Chondrocyte (in vitro differentiated cells): ENCODE measurements at places on chromosomes 7 and 10. TPM values are rescaled to one million over a fixed set of nuclear protein-coding genes. Genes with fewer than 3 reads are reported as not detected.
A peak's percentile ranks its signal among the peaks of the same experiment; 100 is the strongest.

PGAM2 gene
- 0.25 to 0.41 TPM in 2 of 3 replicates, not detected in the other for total RNA-seq

DNA sequence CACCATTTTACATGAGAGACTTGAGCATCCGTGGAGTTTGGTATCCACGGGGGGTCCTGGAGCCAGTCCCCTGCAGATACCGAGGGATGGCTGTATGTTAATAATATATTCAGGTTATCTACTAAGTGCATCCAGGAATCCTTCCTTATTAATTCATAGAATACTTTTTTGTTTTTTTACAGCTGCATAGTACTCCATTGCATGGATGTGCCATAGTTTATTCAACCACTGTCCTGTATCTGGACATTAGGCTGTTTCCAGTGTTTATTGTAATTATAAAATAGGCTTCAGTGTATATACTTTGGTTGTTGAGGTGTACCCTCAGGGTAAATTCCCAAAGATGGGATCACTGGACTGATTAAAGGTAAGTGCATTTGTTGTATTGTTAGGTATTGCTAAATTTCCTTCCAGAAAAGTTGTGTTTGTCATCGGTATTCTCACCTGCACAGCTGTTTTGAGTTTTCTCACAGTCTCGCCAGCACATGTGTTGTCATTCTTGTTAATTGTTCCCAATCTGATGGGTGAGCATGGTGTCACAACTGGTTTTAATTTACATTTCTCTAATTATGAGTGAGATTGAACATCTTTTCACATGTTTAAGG is 55.1 kb downstream of the INPP5F start:
- DNase-seq: no peak

GRCh38 chr10:77580482-77580881 is 57.1 kb downstream of the KCNMA1 start:
- no peak for DNase-seq

DNA sequence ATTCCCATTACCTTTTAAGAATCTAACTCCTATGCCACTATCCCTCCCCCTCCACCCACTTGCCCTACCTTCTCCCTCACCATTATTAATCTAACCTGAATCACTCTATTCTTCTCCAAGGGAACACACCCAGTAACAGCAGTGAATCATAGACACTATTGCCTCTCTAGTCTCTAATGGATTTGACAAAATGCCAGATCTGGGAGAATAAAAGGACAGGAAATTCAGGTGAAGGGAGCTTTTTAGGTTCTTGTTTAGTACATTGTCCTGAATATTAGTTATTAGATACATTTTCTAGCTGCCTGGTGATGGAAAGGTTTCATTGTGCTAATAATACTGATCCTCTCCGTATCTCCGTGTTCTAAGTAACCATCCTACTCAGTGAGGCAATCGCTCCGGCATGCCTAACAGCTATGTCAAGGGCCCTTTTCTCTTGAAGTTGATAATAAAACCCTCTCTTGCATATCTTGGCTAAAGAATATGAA is 4.1 kb upstream of the SFR1 start:
- DNase-seq: no peak

DNA sequence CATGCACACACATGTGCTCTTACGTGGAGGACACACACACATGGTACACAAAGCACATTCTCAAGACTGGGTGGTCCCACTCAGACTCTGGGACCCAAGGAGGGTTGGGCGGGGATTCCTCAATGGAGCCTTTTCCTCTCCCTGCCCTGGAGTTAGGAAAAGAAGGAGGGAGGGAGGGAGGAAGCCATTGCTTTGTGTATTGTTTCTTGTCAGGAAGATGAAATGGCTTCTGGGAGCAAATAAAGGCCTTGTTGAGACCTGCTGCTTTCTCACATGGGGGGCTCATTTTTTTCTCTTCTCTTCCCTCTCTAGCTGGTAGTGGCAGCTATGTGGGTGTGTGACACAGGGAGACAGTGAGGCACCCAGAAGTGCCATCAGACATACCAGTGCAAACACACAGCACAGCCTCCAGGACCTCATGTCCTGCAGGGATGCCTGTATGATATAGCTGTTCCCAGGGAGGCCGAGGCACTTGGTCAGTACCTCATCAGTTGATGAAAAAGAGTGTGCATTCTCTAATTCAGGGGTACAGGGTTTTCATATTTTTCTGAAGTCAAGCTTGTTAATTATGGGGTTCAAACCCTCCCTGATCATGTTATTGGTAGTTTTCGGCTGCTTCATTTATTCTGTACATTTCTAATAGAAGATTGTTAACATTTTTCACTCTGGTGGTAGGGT is 5.7 kb downstream of the AQP1 start:
- DNase-seq: no peak

GRCh38 chr7:116872026-116872425 is 9.6 kb downstream of the CAPZA2 start:
- no peak for DNase-seq

DNA sequence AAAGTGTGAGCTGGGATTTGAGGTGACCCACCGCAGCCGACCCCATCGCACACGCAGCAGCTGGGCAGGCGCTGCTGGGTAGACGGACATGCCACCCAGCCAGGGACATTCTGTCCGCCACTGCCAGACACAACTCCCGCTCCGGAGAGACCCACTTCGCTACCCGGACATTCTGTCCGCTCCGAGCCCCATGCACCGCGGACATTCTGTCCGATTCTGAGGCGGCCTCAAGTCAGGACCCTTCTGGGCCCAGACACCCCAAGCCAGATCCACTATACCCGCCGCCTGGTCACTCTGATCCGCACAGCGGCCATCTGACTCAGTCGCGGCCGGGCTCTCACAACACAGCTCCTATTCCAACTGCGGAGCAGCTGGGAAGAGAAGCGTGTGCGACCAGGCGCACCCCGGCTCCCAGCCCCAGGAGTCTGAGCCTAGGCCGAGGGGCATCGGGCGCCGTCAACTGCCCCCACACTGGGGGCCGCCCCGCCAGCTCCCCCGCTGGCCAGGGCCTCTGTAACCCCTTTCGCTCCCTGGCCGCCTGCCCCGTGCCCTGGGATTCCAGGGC is 763 bp downstream of the PITX3 start:
- no peak for DNase-seq

TMEM236 gene
- 0.07 to 0.23 TPM (median 0.22 TPM) in 3 replicates for total RNA-seq

- DNase-seq: no peak
Observed at GRCh38 chr7:119758254-119758653, 514.7 kb upstream of the KCND2 start.

- no peak for DNase-seq
Observed at GRCh38 chr10:5148678-5149032, 36.3 kb downstream of the AKR1C8 start.

GRCh38 chr10:46523119-46523961 is 33.1 kb downstream of the GPRIN2 start:
- peak; percentile 94 for DNase-seq

- no peak for DNase-seq
Observed at GRCh38 chr7:28739128-28739527, 219.0 kb downstream of the TRIL start.

DNA sequence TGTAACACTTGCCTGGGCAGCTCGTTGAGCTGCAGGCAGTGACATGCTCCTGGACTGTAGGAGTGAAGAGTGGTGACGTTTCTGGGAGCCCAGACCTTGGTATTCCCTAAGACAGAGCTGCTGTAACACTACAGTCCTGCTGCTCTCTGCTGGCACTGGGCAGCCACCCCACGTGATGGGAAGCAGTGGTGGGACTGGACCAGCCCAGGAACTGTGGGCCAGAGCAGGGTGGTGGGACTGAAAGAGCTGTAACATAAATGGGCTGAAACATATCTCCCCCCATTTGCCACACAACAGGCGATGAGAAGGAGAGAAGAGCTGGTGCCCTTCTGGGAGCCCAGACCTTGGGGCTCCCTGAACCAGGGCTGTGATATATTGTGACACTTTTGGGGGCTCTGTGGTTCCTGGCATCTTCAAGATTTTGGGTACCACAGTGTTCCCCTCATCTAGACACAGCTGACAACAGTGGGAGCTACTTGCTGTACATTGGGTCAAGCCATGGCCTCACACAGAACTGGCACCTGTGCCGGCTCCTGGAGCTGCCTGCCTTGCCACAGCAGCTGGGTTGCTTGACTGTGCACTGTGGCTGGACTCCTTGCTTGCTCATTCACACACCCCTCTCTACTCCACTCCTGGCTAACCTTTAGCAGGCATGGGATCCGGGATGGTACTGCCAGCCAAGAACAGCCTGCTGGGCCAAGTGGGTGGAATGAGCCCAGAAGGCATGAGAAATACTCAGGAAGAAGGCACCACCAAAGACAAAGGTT is 161.3 kb upstream of the PCDH15 start:
- peak; percentile 79 for DNase-seq

DNA sequence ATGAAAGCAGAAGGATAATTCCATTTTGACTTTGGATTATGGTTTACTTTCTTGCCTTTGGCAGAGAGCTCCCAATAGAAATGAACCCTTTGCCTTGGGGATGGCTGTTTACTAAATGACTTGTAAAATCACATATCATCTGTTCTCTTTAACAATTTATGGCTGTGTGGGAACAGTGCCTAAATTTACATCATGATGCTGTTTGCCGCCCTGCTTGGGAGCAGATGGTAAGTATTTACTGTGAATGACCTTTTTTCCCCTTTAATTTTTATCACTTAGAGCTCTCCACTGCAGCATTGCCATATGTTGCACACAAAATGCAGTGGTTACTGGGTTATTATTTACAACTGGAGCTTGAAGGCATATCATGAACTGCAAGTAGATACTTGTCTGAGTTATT is 13.4 kb downstream of the HEPACAM2 start:
- DNase-seq: no peak

DNA sequence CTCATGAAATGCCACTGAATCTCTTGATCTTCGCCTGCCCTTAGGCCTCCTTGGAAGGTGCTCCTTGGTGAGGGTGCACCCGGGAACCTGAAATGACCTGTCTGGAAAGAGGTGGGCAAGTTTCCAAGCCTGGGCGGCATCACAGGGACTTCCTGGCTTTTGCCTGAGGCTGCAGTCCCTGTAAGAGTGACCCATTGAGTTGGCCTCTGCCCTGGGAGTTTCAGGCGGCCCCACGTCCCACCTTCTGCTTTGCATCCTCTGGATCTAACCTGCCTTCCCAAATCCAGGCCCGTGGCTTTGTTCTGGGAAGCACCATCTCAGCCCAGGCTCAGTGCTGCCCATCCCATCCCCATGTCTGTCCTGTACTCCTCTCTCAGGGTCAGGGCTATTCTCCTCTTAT is 356.4 kb downstream of the RPS24 start:
- DNase-seq: no peak

DNA sequence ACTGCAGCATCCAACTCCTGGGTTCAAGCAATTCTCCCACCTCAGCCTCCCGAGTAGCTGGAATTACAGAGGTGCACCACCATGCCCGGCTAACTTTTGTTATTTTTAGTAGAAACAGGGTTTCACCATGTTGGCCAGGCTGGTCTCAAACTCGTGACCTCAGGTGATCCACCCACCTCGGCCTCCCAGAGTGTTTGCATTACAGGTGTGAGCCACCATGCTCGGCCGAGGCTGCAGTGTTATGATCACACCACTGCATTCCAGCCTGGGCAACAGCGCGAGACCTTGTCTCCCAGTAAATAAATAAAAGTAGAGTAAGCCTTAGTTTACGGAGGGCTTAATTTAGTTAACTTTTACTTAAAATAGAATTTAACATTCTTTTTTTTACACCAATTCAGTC is 23.7 kb upstream of the IGF2BP3 start:
- DNase-seq: no peak

GRCh38 chr10:52762088-52762487 is 10.5 kb downstream of the MBL2 start:
- no peak for DNase-seq

DNA sequence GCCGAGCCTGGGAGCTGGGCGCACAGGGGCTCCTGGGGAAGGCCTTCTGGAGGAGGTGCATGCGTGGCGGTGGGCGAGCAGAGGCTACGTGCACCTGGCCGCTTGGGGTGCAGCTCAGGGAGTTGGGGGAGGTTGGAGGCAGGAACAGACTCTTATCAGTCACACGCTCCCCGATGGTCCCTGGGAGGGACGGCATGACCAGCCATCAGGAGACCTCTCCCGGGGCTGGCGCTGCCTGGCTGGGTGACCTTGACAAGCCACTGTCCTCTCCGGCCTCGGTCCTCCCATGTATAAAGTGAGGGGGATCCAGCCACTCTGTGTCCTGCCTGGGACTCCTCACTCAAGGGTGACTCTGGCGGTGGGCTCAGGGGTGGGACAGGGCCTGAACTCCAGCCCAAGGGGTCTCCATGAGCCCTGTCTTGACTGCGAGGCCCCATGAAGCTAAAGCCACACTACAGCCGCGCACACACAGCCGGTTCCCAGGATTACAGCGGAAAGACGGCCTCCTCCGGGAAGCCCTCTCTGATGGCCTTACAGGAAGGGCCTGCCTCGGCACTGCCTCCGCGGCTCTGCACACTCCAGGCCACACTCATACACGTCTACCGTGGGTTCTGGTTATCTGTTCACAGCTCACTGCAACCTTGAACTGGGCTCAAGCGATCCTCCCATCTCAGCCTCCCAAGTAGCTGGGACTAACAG is 2.3 kb downstream of the TMEM184A start:
- DNase-seq: no peak

GRCh38 chr10:109773288-109774120 is 149.8 kb downstream of the XPNPEP1 start:
- DNase-seq: no peak
